Midbrain (tissue), 1 donor: ENCODE measurements at places on chromosomes 12 and 14.

GRCh38 chr14:100440758-100441203, 117.6 kb downstream of the SLC25A47 start:
- DNase-seq = no peak

DNA sequence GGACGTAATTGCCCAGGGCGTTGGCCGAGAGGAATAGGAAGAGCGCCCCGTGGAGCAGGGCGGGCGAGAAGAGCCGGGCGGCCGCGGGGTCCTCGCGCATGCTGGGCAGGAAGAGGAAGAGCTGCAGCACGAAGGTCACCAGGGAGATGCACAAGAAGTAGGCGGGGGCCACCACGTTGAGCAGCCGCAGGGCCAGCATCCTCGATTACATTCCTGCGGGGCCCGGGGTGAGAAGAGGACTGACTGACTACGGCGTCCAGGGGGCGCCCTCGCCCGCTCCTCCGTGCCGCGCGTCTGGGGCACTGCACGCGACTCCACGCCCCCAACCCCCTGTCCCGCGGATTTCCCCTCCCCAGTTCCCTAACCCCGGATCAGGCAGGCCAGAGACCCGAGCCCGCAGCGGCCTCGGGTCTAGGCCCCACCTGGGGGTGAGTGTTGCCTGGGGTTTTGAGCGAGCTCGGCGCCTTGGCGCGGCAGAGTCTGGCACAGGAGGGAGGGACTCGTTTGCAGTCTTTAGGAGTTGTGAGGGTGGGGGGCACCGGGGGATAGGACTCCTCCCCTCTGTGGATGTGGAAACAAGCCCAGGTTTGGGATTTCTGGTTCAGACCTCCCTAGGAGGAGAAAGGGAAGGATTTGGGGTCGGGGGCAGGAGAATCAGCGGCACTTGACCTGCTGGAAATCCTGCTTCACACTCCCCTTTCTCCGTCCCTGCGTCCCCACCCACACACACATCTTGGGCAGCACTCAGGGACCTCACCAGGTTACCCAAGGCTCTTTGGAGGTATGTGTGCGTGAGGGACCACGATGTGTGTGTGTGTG, 1.8 kb downstream of the ZDHHC22 start:
- peak; percentile 26 for DNase-seq

DNA sequence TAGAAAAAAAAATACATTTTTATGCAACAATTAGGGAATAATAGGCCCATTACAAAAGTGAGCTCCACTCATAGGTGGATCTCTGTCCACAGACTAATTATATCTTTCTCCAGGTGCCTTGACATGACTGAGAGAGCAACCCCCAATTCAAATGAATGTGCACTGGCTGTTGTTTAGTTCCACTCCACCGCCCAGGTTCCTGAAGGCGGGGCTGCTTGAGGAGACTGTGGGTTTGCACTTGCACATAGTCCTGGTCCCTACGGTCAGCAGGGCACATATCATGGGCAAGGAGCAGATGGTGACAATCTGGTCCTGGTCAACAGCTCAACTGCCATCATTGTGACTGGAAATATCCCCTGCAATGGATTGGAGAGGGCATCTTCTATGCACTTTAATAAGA, 195.6 kb upstream of the PWP1 start:
- no peak for DNase-seq

DNA sequence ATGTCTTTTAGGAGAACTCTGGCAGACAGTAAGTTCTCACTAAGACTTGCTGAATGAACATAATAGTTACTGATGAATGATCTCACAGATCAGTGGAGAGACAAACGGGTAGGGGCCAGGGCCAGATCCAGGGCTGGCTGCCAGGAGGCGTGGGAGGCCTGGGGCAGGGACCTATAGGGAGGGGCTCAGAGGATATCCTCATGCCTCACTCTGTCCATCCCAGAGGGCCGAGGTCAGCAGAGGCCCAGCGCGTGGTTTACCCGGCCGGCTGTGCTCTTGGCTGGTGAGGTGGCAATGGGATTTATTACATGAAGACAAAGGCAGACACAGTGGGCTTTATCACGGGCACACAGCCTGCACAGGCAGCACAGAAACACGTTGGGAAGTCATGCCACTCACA, 85.4 kb downstream of the CHGA start:
- peak; percentile 39 for DNase-seq

DNA sequence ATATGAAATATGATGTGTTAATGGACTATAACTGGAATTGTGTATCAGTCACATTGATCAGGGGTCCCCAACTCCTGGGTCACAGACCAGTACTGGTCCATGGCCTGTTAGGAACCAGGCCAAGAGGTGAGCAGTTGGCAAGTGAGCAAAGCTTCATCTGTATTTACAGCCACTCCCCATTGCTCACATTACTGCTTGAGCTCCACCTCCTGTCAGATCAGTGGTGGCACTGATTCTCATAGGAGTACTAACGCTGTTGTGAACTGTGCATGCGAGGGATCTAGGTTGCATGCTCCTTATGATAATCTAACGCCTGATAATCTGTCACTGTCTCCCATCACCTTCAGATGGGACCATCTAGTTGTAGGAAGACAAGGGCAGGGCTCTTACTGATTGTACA, 72.3 kb downstream of the CDK17 start:
- no peak for DNase-seq

DNA sequence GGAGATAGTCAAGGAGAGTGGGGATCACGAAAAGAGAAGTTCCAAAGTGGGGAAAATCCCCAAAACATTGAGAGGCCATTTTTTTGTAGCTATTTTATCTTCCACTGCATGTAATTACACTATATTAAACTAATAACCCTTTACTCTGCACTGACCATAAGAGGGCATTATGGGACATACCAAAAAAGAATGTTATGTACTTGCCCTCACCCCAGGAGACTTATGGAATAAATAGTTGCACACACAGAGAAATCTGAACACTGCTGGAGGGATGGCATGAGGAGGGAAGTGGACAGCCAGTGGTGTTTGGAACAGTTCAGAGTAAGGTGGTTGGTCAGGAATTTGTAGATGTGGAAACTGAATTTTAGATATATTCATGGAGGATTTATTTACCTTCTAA, 422.9 kb downstream of the SNAPC1 start:
- DNase-seq = no peak

DNA sequence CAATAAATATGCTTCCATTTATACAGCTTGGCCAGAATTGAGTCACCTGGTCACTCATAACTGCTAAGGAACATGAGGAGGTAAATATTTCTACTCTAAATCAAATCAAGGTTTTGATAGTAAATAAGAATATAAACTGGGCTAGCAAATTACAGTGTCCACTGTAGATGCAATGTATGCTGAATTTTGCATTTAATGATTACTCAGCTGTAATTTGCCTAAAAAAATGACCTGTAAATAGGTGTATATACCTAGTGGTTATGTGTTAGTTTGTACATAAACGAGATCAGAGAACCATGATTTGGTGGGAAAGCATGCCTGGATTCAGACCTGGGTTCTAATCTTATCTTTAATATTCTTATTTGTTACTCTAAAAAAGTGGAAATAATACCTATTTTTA, 76.6 kb upstream of the CNTN1 start:
- no peak for DNase-seq

DNA sequence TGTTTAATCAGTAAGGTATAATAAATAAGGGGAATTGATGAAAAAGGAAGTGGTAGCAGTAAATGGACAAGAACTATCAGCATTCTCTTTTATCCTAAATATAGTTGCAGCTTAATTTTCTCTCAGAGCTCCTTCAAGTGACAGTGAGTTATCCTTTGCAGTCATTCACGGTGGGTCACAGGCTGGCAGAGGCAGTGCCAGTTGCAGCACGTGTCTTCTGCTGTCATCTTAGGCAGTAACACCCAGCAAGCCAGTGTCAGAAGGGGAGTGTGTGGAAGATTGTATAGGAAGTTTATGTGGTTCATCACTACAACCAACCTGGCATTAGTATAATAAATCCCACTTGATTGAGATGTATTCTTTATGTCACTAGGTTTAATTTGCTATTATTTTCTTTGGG, 170.0 kb downstream of the CCDC91 start:
- no peak for DNase-seq

GRCh38 chr12:4270016-4270830, 3.3 kb upstream of the CCND2 start:
- DNase-seq = no peak

DNA sequence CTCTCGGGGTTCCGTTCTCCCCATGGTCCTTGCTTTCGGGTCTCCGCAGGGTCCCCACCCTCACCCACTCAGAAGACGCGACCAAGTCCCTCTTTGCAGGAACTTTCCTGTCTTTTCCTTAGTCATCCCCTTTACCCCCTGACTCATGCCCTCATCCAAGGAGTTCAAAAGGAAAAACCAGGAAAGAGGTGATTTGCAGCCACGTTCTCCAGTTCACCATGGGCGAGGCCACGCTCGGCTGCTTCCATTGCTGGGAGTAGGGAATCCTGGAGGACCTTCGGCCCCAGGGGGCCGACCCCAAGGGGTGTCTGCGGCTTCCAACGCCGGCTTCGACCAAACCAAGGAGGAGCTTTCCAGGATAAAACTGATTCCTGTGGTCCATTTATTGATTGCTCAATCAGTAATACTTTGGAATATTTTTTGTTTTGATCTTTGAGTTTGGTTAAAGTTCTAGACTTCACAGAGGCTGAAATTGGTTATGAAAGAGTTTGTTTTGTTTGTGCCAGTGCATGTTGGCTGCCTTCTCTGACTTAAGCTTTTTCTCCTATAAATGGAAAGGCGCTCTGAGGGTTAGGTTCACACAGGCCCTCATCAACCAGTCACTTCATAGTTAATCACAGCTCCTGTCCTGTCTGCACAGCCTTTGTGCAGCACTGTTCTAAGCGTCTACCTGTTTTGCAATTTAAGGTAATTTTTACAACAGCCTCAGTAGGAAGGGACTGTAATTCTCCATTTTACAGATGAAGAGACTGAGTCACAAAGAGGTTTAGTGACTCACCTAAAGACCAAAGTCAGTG, 827 bp downstream of the ALDH2 start:
- DNase-seq = no peak

- no peak for DNase-seq
Measured at GRCh38 chr12:129169928-129170327, 316.6 kb downstream of the GLT1D1 start.

GRCh38 chr12:124646385-124647230, 79.2 kb upstream of the NCOR2 start:
- DNase-seq = no peak

DNA sequence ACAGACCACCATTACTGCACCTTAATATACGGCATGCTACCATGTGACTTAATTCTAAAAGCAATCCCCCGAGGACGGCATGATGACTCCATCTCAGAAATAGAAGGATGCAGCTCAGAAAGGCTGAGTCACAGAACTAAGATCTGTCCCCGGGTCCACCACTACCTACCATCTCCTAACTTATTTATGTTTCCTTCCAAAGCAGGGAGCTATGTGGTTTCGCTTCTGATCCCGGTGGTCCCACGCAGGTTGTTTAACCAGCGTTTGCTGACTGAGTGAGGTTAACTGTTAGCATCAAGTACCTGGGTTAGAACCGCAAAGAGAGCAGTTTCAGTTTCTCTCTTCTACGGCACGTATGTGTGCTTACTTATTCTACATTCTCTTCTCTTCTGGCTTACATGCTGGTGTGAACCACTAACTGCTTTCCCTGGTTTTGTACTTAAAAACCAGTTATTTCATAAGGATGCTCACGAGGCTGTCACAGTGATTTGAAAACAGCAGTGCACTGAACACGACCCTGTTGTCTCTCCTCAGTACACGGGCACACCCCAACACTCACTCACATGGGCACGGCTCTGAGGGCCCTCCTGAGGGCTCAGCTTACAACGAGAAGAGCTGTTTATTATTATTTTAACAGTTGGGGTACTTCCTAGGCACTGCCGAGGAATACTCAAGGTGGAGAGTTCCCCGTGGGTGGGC, 66.7 kb downstream of the CCDC88C start:
- no peak for DNase-seq

DNA sequence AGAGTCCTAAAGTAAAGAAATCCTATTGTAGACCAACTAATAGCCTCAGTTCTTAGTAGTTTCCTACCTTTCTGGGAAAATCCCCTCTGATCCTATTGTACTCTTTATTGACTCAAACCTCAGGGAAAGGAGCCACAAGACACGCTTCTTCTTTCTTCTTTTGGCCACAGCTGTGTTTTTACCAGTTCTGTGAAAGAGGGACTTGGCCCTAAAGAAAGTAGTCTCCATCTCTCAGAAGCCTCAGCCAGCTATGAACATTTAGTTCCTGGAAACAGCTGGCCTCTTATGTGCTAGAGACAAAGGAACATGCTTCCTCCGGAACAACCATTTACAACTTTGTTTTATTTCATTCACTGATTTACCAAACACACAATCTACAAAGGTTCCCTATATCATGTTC, 66.1 kb upstream of the ARID2 start:
- DNase-seq = no peak

DNA sequence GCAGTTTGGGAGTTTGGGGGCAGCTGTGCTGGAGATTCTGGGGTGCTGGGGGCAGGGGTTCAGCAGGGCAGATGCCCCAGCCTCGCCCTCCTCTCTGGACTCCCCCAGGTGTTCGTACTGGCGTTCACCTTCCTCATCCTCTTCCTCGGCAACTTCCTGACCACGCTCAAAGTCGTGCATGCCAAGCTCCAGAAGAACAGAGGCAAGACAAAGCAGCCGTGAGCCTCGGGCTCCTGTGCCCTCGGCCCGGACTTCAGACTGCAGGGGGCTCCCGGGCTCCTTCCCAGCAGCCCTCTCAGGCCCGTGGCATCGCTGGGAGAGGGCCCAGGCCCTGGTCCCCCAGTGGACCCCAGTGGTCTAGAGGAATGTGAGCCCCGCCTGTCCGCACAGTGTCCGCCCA, 18.0 kb downstream of the RHOF start:
- no peak for DNase-seq

GRCh38 chr14:59920378-59920683, 387 bp downstream of the LRRC9 start:
- no peak for DNase-seq

- DNase-seq = no peak
Measured at GRCh38 chr12:53867216-53868012, 71.2 kb upstream of the HOXC13 start.

DNA sequence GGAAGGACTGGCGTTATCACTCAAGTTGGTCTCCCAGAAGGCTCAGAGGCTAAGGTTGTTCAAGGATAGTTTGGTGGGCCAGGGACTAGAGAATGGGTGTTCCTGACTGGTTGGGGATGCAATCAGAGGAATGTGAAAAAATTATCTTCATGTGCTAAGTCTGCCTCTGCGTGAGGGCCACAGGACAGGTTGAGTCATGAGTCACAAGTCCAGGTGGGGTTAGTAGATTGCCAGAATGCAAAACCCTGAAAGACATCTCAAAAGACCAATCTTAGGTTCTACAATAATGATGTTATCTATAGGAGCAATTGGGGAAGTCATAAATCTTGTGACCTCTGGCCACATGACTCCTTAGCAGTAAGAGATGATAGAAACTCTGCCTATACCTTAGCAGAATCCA, 220.1 kb upstream of the EEA1 start:
- DNase-seq = no peak

DNA sequence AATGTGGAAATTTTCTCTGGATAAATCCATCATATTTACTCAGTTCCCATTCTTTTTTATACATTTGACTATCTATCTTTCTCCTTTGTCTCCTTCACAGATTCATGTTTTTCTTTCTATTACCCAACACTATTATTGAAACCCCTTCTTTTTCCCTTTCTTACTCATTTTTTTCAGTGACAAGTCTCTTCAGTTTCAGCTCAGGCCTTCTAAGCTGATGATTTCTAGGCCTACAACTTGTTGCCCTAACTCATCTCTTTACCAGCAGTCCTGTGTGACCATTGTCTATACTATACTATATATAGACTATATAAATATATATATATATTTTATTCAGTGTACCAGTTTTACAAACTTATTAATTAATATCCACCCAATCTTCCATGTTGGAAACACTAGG, 31.8 kb downstream of the SLC16A7 start:
- DNase-seq = no peak
